EL (cell line): ENCODE measurements at places on chromosomes 11 and 22.

GRCh38 chr11:110929129-110929528 is 216.9 kb upstream of the ARHGAP20 start:
- no peak for DNase-seq

DNA sequence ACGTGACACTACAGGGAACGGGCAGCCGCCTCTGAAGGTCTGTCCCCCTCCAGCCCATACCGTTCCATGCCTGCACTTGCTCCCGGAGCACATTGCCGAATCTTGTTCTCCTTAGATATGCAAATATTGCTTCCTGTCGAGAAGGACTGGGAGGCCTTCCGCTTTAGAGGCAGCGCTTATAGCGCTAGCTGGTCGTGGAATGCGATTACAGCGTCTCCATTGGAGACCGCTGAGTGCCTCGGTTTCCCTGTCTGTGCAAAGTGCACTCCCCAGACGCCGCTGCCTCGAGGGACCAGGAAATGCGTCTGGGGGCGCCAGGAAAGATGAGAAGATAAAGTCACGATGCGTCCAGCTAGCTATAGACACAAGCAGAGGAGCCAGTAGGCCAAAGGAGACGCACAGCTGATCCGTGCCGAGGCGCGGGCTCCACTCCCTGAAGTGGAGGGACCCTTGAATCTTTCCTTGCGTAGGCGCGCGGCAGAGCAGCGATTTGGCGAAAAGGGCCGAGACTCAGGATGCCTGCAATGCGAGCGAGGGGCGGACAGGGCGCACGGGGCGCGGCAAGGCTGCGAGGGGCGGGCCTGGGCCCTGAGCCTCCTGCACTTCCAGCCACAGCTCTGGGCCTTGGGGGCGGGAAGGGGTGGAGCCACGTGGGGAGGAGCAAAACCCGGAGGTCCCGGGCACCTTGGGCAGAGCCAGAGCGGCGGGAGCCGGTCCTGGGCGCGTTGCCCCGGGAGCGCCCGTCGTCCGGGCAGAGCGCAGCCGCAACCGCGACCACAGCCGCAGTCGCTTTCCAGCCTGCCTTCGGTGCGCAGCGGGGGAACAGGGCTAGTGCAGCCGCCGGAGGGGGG is at the start of gene RASSF10:
RASSF10 (plus strand) TSS at position 692 of the 851 bp plus-strand sequence. CDS start 261 bp downstream, outside the sequence.
- peak; percentile 79 for DNase-seq

DNA sequence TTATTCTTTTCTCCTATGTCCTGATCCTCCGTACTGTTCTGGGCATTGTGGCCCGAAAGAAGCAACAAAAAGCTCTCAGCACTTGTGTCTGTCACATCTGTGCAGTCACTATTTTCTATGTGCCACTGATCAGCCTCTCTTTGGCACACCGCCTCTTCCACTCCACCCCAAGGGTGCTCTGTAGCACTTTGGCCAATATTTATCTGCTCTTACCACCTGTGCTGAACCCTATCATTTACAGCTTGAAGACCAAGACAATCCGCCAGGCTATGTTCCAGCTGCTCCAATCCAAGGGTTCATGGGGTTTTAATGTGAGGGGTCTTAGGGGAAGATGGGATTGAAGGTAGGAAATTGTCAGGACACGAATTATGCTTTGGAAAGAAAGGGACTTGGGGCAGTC is 843 bp downstream of the OR51T1 start:
- DNase-seq = no peak

- DNase-seq = no peak
Measured at GRCh38 chr11:6273188-6273587, 13.6 kb downstream of the CCKBR start.

DNA sequence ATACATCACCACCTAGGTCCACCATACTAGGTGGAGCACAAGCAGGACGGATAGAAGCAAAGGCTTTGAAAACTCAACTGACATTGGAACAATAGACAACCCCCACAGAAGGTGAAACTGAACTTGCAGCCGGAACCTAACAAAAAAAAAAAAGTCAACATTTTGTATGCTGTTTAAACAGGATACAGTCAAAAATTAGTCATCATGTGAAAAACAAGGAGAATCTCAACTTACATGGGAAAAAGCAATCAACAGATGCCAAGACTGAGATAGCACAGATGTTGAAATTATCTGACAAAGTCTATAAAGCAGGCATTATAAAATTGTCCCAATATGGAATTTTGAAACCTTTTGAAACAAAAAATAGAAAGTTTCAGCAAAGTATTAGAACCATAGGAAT is 123.8 kb downstream of the RAB38 start:
- peak; percentile 2 for DNase-seq

DNA sequence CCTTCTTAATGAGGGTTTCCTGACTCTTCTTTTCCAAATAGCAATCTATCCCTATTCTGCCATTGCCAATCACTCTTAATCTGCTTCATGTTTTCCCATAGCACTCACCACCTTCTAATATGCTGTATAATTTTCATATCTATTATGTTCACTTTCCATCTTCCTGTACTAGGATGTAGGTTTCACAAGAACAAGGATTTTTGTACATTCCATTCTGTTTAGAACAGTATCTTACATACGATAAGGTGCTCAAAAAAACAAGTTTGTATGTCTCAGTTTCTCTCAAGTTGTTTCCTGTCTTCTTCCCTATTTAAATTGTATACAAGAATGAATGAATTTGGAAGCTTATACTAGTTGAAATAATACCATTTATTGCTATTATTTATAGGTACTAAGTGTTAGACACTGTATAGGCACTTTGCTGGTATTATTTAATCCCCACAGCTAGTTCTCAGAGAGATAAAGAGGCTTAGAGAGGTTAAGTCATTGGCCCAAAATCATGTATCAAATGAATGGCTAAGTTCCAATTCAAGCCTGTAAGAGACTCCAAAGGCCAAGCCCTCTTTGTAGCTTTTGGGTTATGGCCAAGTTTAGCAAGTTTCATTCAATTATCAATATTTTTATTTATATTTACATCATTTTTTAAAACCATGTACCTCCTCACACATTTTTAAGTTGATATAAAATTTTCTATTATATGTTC is 134.7 kb downstream of the PAX6 start:
- no peak for DNase-seq

DNA sequence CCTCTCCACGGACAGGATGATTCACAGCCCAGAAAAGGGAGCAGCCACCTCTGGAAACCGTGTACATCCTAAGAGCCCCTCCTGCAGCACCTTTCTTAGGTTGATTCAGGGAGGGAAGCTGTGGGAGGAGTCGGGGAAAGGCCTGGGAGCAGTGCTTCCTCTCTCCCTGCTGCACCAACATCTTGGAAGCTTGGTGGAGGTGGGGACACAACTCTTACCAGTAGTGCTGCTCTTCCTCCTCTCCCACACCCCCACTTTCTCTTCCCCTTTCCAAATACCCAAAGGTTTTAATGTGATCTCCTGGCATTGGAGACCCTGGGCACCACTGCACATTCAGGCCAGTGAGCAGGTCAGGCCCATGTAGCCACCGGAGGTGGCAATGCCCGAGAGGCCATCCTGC is 46.4 kb upstream of the HORMAD2 start:
- no peak for DNase-seq

- peak; percentile 26 for DNase-seq
Measured at GRCh38 chr11:106172386-106172991, 95.0 kb downstream of the AASDHPPT start.

DNA sequence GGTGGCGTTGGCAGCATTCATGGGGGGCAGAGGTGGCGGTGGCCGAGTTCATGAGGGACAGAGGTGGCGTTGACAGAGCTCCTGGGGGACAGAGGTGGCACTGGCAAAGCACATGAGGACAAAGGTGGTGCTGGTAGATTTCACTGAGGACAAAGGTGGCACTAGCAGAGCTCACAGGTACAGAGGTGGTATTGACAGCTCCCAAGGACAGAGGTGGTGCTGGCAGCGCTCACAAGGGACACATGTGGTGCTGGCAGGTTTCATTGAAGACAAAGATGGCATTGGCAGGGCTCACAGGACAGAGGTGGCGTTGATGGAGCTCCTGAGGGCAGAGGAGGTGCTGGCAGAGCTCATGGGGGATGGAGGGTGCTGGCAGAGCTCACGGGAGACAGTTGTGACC is 425.4 kb downstream of the CTTN start:
- DNase-seq = no peak

- peak; percentile 16 for DNase-seq
Measured at GRCh38 chr22:45319324-45319685, 9.6 kb downstream of the FAM118A start.

- no peak for DNase-seq
Measured at GRCh38 chr22:28812516-28812915, 12.1 kb upstream of the XBP1 start.

DNA sequence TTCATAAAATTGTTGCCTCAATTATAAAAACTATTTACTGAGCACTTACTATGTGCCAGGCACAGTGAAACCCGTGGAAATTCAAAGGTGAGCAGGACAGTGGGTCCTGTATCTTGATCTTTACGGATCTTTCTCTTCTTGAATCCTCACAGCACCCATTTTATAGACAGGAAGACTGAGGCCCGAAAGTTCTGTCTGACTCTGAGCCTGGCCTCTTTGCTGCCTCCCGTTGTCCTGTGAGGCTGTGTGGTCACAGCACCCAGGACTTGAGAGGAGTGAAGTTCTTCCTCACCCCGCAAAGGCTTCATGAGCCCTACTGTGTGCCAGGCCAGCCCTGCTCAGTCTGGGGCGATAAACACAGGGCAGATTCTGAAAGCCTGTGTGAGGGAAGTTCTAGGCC is 13.4 kb upstream of the MN1 start:
- no peak for DNase-seq

- no peak for DNase-seq
Measured at GRCh38 chr22:48927591-48927990, 900.1 kb downstream of the BRD1 start.

- DNase-seq = no peak
Measured at GRCh38 chr22:33919391-33920196, 682 bp downstream of the LARGE1 start.

DNA sequence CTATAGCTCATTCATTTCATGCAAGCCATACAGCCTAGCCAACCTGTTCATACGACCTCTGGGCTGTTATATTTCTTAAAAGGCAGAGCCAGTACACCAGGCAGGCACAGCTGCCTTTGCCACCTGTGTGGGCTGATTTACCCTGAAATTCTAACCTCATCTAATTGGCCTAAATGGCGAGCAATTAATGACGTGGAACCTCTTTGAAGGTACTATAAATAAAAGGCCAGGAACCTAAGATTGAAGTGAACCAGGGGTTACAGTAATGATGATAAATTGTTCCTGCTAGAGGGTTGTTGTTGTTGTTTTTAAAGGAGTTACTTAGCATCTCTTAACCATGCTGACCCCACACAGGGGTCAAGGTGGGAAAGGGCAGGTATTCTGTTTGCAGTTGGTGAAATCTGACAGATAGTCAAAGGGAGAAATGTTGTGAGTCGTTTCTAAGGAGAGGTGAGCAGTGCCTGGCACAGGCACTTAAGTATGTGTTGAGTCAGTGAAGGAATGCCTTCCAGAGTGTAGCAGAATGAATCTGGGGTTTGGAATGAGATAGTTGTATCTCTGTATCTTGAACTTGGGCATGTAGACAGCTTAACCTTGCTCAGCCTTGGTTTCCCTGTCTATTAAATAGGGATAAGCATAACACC is 213.5 kb upstream of the NAV2 start:
- peak; percentile 18 for DNase-seq

DNA sequence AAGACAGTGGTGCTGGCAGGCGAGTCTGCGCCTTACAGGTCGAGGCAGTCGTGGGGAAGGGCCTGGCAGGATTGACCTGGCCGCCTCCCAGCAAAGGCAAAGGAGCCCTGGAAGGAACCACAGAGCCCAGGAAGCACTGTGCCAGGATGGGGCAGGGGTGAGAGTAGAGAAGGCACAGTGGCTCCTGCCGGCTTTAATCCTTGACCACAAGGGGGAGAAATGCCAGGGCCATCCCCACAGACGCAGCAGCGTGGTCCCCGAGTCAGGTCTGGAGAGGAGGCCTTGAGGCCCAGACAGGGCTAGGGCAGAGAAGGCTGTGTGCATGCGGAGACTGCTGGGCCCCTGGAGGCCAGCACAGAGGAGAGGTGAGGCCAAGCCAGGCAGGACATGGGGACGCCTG is 9.9 kb upstream of the NDUFS8 start:
- DNase-seq = peak; percentile 51

DNA sequence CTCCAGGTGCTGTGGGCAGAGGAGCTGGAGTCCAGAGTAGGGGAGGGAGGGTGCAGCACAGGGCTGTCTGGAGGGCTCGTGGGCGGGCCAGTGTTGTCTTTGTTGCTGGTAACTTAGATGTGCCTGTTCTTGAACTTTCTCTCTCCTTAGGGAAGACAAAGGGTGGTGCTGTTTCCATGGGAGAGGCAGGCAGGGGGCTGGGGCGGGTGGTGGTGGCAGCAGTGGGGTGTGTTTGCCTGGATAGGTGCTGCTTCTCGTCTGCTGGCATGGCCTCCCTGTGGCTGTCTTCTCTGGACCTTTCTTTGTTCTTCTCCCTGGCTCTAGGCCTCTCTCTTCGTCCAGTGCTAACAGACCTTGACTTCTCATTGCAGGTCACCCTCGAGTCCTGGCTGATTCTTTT is 8.5 kb downstream of the SIDT2 start:
- no peak for DNase-seq

DNA sequence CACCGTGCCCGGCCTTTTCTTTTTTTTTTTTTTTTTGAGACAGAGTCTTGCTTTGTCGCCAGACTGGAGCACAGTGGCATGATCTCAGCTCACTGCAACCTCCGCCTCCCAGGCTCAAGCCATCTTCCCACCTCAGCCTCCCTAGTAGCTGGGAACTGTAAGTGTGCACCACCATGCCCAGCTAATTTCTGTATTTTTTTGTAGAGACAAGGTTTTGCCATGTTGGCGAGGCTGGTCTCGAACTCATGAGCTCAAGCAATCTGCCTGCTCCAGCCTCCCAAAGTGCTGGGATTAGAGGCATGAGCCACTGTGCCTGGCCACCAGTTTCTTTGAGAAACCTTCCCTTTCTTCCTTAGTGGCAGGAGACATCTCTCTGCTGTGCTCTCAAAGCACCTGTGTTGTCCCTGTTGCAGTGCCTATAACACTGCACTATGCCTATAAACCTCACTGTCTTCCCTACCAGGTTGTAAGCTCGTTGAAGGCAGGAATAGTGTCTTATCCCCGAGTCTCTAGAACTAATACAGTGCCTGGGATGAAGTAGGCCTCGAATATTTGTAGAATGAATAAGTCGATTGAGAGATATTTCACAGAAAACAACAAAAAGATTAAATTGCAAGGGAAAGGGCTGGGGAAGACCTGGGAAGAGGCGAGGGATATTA is 13.7 kb downstream of the TAGLN start:
- DNase-seq = no peak

DNA sequence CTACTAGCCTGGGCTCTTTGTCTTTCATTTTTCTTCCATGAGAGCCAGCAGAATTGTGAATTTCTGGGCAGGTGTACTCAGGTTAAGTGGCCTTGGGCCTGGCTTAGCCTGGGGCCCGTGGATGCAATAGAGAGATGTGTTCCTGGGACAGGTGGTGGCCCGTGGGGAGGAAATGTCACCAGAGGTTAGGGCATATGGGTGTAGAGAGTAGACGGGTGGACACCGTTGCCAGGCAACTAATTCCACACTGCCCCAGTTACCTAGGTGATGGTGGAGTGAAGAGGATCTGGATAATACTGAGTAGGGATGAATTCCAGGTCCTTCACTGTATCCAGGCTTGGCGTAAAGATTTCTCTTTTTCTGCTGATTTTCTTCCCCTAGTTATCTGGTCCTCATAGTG is 175.0 kb downstream of the INSC start:
- DNase-seq = no peak

GRCh38 chr11:110331626-110332025 is 35.2 kb upstream of the RDX start:
- no peak for DNase-seq

- DNase-seq = no peak
Measured at GRCh38 chr11:115930886-115931547, 426.8 kb upstream of the CADM1 start.
